Stimulated activated CD8-positive, alpha-beta memory T cell treated with anti-CD3 and anti-CD28 coated beads, Interleukin-15, amount 100 ng/mL, for 48 hours (primary cell): ENCODE measurements at places on chromosomes 1 and 21.

- no peak for DNase-seq
Observed at GRCh38 chr21:45309069-45309986, 21.6 kb upstream of the POFUT2 start.

DNA sequence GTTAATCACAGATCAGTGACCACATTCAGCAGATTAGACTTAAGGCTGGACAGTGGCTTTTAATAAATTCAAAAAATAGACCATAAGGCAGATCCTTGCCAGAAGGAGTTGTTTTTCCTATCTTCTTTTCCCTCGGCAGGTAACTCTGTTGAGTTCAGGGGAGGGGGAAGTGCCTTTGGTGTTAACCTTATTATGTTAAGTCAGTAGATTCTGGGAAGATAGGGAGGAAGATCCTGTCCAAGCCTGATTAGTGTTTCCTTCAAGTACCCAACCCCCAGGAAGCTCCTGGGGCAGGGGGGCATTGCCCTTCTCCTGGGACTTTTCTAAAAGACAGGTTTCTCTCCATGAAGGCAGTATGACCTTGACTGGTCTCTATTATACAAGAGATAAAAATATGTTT, 87.4 kb downstream of the ELAVL4 start:
- DNase-seq, result no peak

DNA sequence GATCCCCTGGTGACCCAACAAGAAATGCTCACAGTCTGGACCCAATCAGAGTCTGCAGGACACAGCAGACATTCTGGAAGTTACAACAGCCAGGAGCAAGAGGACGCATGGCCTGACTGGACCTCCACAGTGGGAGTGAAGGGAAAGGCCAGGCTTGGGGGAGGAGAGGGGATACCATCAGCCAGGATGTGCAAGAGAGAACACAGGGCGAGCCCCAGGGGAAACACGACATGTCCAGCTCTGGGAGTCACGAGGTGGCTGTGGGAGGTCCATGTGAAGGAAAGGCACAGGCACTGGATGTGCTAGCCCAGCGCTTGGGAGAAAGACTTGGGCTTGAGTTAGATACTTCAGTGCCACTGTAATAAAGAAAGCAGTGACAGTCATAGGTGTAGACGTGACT, 87.3 kb downstream of the HSF2BP start:
- no peak for DNase-seq

GRCh38 chr1:155064832-155065429, 1.4 kb downstream of the EFNA4 start:
- no peak for DNase-seq

DNA sequence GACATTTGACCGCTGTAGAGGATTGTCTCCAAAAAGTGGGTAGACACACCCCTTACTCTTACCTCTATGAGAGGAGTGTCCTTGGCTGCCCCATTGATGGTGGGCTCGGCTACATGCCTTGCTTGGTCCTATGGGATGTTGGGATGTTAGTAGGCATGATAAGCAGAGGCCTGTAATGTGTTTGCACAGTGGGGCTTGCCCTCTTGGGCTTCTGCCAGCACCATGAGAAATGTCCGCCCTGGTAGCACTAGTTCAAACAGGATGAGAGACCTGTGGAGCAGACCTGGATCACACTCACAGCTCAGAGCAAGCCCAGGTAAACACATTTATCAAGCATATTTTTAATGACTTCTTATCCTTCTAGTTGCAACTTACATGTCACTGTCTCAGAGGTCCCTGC, 54.2 kb downstream of the SH3GLB1 start:
- DNase-seq, result no peak

DNA sequence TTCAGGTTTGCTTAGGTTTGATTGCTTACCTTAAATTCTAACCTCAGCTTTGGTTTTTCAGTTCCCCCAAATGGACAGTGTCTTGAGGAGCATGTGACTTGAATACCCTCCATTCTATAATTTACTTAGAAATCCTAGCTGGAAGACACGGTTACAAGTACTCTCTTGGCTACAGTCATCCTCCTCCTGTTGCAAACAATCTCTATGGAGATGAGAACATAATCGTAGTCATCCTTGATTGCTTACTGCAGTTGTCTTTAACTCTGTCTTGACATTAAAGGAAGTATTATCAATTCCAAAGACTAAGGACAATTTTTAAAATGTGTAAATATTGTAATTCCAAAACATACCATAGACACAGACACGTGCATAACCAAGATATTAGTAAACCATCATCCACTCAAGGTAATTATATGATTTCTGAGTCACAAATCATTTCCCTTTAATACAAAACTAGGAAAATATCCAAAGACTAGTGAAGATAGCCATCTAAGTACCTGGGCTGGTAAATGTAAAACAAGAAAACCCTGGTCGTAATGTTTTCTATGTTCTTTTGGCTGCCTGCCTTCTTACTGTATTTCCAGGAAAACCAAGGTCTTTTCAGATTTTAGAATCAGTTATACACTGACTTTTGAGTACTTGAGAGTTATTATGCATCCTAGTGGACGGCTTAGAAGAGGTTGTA, 149.9 kb downstream of the CHRM3 start:
- DNase-seq, result no peak

DNA sequence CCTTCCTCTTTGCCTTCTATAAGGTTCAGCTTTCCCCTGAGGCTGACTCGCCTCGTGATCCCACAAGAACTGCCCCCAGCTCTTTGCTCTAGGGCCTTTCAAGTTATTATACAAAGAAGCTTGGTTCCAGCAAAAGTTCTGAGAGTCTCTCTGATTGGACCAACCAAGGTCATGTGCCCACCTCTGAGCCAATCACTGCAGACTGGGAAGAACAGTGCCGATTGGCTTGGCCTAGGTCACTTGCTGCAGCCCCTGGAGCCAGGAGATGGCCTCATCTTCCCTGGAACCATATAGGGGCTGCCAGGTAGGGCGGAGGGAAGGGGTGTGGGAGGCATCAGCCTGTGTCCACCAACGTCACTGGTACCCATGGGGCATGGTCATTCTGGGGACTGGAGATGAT, 22.8 kb downstream of the TAS1R2 start:
- DNase-seq, result no peak

DNA sequence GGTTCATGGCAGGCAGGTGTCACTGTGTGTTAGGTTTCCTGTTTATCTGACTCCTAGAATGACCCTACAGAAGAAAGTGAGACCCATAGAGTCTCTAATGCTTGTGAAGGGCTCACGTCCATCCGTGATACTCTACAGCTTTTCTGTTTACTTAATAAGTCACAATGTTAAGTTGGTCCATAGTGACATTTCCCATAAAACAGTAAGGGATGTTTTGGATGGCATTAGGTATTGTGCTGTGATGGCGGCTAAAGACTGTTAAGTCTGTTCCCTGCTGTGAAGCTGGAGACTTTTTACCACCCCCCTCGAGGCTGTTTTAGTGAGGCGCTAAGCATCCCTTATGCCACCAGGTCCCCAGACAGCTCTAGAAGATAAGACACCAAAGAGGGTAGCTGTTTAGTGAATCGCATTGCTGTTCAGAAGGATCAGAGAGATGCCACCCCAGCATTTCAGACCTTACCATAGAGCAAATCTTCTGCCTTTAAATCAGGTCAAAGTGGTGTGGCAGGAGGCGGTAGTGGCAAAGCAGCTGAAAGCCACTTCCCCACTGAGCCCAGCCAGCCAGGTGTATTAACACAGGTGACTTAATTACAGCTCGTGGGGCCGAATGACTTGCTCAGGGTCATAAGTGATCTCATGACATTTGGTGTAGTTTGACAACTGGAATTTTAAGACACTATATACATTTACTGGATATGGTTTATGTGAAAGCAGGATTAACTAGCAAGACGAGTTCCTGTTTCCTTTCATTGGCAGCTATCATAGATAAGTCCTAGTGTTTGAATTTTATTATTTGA, 25.0 kb downstream of the SLC37A1 start:
- DNase-seq, result no peak

GRCh38 chr1:212838145-212838544, 9.3 kb downstream of the SPATA45 start:
- DNase-seq, result no peak

- no peak for DNase-seq
Observed at GRCh38 chr1:30815556-30815955, 58.0 kb upstream of the LAPTM5 start.

DNA sequence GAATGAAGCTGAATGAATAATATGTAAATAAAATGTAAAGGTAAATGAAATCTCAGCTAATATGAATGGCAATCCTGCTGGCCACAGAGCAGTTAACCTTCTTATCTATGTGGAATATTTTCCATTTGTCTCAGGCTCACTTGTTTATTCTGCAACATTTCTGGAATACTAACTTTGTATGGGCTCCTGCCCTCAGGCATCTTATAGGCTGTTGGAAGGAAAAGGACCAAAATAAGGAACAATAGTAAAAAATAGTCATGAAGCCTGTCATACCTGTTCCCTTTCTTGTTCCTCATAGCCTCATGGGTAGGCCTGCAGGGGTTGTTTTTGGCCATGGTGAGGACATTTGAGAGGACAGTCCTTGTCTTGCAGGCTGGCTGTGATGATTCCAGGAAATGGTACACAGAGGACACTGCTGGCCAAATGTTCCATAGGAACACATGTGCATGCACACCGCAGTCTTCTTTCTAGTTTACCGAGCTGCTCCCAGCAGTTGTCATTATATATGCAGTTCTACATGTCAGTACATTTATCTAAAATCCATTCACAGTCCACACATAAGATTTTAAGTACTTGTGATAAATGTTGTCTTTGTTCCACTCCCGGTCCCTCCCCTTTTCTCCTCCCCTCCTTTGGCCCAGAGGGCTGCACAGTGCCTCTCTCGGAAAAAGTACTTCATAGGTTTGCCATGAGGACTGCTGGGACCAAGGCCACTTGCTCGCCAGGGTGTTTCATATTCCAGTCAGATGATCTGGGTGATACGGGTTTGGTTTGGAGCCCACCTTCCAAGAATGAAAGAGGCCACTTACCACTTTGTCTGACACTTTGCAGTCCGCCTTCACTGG, 15.2 kb upstream of the KCNQ4 start:
- no peak for DNase-seq

DNA sequence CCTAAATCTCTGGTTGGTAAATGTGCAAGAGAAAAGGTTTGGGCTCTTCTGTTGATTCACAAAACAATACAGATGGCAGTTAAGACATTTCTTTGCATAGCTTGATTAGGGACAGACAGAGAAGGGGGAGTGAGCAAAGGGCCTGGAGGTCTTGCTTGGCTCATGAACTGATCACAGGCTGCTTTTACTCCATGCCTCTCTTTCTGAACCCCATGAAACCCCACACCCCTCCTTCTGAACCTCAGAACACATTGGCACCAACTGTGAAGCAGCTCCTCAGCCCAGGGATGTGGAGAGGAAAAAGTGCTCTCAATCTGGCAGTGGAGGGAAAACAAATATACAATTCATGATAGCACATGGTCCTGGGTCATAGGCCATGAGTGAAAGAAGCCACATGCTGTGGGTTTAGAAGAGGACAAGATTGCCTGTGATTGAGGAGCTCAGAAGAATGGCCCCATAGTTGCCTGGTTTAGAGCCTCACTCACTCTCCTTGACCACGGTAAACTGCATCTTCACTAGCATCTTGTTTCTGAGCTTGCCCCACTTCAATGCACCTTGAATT, 111.6 kb upstream of the GADD45A start:
- DNase-seq, result no peak

DNA sequence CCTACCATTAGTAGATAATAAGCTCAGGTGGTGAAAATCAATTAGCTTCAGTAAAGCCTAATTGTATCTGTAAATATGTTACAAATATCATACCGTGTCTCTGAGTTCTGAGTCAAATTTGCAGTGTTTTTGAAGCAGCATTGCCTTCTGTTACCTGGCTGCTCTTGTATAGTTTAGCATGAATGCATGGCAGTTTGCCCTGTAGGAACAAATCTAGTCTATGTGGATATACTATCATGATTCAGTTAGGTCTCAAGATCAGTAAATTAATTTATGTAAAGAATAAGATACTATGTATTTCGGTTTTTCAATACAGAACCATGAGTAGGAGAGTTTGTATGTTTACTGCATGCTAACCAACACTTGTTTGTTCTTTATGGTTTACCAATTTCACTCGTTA, 240.6 kb upstream of the C1orf105 start:
- no peak for DNase-seq

GRCh38 chr1:27427816-27428315, 35.4 kb downstream of the GPR3 start:
- no peak for DNase-seq

DNA sequence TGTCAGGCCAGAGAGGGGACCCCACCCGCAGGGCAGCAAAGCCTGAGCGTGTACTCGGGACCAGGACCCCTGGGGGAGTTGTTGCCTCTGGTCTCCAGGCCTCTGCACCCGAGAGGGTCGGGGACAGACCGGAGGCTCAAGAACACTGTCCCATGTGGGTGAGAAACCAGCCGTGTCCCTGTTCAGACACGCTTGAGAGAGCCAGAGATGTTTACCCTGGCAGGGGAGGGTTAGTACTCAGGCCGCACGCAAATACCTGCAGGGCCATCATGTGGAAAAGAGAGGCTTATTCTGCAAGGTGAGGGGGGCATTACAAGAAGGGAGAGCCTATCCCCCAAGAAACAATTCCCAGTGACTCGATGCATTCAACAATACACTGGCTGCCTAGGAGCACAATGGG, 74.0 kb upstream of the ARHGEF16 start:
- no peak for DNase-seq
